Right lung (tissue), 10 donors: ENCODE measurements at places on chromosomes 1 and 21.

DNA sequence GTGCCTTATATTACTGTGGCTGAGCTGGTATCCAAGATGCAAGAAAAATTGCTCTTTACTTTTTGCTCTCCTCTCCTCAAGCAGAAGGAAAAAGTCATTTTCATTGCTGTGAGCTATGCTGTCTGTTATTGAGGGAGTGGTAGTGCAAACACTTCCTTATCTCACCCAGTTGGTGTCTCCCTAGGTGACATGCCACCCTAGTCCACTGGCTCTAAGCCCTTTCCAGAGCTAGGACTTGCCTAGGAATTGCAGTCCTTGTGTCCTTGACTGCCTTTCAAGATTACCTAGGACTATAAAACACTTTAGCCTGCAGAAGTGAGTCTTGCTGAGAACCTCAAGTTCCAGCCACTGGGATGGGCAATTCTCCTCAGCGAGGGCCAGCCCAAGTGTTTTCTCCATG is 458.3 kb downstream of the MRPL39 start:
- DNase-seq = no peak

- DNase-seq = no peak
Observed at GRCh38 chr1:205316161-205316566, 5.4 kb downstream of the NUAK2 start.

GRCh38 chr1:153392258-153392657 is 1.4 kb upstream of the S100A8 start:
- DNase-seq = no peak

DNA sequence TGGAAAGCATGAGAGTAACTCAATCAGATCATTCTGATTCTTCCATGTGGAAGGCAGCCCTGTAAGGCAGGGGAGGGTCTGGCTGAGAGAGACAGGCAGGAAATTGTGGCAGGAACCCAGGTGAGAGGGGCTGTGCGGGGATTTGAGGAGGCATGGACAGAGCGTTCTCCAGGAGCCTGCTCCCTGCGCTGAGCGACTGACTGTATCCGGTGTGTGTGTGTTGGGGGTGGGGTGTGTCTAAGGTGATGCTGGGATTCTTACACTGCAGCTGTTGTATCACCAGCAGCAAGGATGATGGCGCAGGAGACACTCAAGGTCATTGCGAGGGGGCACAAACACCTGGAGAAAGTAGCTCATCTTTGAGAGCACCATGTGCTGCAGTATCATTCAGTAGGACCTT is 128.5 kb downstream of the RHOU start:
- no peak for DNase-seq

DNA sequence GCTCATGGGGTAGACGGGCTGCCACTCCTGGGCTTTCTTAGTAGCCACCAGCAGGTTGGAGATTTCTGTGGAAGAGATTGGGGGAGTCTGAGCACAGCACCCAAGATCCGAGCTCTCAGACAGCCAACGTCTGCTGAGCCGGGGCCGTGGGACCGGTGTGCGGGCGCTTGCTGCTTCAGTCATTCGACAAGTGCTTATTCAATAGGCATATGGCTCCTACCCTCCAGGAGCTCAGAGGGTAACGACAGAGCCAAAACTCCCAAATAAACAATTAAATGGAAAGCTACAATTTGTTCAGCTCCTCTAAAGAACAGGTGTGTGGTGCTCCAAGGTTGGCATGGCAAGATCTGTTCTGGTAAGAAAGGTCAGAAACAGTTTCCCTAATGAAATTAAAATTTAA is 106.0 kb downstream of the RAVER2 start:
- DNase-seq = no peak

- no peak for DNase-seq
Observed at GRCh38 chr1:215360758-215361157, 206.3 kb upstream of the KCTD3 start.

GRCh38 chr1:25456502-25456901 is 25.8 kb downstream of the MACO1 start:
- no peak for DNase-seq

DNA sequence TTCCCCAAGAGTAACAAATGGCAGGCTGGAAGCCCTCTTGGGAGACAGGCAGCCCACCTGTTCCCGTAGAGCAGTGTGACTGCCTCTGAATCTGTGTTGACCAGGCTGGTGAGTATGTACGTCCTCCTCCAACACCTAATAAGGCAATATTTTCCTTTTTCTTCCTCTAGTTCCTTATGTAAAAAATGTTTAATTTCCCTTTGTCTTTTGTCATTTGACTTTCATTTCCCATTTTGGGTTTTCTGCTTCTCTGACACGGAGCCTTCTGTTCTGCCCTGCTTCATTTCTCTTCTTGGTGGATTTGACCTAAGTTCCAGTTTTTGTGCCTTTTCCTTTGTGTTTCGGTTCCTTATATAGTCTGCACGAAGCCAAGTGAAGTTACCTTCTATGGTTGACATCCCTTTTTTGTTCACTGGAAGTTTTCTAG is 65.8 kb upstream of the ATF3 start:
- DNase-seq = no peak

GRCh38 chr21:32163386-32163785 is 115.5 kb downstream of the MIS18A start:
- DNase-seq = no peak

DNA sequence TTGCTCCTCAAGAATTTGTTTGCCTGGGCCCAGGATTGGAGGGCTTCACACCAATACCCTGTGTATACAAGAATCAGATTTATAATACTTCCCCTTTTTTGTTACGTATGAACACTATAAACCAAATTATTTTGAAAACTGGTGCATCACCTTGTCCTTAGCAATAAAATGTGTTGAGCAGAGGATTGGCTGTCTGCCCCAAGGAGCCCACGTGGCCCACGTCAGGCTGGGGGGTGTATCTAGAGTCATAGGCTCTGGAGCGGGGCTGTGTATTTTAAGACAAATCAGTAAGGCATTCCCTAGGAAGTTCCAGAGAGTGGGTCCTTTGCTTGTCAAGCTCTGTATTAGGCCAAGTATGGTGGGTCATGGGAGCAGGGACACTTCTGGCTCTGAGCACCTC is 2.0 kb upstream of the ST3GAL3 start:
- no peak for DNase-seq

- no peak for DNase-seq
Observed at GRCh38 chr1:36425791-36426190, 24.5 kb downstream of the OSCP1 start.

GRCh38 chr1:177632923-177633615 is 336.8 kb downstream of the SEC16B start:
- DNase-seq = no peak

DNA sequence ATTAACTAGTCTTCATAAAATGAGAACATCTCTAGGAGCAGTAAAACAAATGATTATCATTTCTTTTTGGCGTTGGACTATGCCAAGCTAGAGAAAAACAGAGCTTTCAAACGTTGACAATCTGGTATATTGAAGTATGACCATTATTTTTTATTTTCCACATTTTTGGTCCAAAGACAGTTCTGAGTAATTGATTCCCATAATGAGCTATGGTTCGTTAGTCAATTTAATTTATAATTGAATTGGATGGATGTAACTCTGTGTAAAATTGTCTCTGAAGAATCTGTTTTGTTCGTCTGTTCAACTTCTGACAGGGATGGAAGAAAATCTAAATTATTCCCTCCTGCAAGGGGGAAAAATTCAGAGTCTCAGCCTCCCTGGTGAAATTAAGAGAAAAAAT is 234.5 kb downstream of the LMO4 start:
- DNase-seq = no peak

DNA sequence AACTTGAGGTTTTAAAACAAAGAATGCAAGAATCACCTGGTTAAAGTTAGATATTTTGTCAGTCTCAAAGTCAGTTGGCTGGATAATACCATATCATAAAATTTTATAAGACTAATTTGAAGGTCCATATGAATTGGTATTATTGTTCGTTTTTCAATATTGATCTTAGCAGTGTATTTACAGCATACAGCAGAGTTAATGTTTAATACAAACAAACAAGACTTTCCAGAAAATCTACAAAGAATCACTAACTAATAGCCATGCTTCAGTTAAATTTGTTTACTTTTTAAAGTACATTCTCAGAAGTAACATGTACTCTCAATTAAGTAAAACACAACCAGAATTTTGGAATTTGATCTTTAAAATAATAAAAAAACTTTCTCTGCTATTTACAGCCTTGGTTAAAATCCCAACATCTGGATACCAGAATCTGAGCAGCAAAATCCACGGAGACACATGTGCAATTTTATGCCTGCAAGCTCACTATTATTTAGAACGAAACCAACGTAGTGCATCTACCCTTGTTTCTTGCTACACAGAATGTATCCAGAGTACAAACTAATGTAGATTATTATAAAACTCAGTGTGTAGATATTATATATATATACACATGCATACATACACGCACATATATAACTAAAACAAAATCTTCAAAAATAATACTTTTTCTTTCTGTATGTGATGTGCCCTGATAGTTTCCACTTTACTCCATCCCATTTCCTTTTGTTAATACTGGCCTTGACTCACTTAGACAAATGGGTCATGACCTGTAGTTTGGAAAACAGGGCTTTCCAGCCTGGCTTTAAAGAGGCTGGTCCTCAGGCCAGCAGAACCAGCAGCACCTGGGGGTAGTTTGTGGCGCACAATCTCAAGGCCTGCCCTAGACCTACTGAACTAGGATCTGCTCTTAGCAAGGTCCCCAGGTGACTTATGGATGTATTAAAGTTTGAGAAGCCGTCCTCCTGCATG is 63.6 kb upstream of the ERG start:
- DNase-seq = no peak

DNA sequence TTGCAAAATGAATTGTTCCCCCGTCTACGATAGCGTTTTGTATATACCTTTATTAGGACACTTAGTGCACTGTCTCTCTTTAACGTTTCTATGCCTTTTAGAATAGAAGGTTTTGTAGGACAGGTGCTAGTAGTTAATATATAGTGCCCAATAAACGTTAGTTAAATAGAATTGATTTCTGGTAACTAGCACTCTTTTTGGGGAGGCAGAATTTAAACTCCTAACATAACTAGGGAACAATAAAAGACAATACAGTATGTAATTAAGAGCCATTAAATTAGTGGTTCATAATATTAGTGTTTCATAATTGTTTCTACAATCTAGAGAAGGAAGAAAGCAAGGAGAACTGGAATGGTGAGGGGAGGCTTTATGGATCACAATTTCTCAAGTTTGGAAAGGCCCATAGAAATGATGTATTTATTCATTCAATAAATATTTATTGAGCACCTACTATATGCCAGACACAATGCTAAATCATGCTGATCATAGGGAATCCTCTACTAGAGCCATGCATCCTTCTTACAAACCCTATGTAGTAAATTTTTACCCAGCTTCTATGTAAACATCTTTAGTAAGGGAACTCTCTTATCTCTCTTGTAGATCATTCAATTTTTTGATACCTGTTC is 742 bp downstream of the POLR3GL start:
- no peak for DNase-seq

DNA sequence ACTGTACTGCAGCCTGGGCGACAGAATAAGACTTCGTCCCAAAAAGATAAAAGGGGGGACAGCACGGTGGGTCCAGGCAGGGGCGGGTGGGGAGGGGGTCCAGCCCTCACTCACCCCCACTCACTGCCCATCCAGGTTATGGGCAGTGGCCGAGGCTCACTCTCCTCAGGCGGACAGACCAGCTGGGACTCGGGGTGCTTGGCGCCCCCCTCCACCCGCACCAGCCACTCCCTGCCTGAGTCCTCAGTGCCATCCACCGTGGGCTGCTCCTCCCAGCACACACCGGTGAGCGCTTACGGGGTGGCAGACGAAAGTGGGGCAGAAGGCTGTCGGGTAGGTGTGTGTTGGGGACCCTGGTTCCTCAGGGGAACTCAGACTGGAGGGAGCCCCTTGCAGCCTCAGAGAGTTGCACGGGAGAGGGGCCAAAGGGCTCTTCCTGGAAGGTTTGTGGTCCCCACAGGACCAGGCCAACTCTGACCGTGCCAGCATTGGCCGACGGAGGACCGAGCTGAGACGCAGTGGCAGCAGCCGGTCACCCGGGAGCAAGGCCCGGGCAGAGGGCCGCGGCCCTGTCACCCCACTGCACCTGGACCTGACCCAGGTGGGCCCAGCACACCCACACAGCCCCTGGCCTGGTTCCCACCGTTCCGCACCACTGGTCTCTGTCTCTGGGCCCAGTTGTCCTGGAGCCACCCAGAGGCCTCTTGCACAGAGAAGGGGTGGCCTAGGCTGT is 6.6 kb downstream of the PLEKHN1 start:
- DNase-seq = no peak

GRCh38 chr1:212514056-212514614 is 81.4 kb downstream of the NENF start:
- DNase-seq = no peak

DNA sequence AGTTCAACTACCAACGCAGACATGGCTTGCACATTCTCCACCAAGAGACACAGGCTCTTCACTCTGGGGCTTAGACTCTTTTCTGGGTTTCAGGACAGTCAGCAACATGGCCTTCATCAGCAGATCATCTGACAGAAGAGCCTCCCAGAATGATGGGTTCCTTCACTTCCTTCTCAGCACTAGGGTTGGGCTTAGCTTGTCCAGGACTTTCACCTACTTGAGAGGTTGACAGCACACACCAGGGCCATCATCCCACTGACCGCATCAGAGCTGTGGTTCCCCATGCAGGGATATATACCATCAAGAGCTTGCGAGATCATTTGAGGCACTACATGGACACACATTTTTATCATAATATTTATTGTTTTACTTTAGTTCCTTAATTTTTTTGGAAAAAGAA is 10.4 kb upstream of the NCF2 start:
- DNase-seq = no peak

- no peak for DNase-seq
Observed at GRCh38 chr1:235864931-235865525, 1.7 kb downstream of the LYST start.

DNA sequence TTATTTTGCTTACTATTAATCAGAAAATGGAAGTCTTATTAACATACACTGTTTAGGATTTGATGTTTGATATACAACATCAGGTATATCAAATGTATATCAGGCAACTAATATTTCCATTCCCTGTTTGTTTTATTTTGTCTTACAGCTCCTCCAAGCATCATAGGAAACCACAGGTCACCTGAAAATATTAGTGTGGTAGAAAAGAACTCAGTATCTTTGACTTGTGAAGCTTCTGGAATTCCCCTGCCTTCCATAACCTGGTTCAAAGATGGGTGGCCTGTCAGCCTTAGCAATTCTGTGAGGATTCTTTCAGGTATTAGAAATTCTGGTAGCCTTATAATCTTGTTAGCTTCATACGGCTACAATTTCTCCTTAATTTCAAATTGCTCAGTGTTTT is 318.0 kb downstream of the TPR start:
- DNase-seq = no peak

- no peak for DNase-seq
Observed at GRCh38 chr1:12339811-12340543, 110.1 kb downstream of the VPS13D start.

GRCh38 chr1:59163268-59164092 is 133.4 kb upstream of the FGGY start:
- no peak for DNase-seq

DNA sequence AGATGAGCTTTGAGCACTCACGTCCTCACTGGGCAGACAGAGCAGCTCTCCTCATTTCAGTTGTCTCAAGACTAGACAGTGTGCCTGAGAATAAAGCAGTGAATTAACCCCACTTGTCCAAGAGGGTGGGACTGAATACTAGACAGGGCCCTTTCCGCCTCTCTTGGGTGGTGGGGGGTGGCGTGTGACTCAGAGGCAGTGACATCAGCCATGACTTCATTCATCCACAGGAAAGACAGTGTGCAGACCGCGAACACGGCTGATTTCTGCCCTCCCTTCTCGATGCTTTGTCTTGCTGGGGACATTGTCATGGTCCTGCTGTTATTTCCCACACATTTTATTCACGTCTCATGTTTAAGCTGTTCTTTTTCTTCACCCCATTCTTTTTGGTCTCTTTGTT is 64.9 kb downstream of the FGGY start:
- DNase-seq = no peak

- no peak for DNase-seq
Observed at GRCh38 chr21:39721885-39722284, 23.1 kb upstream of the IGSF5 start.
